ENCODE measurements at places on chromosomes 1 and 21.

DNA sequence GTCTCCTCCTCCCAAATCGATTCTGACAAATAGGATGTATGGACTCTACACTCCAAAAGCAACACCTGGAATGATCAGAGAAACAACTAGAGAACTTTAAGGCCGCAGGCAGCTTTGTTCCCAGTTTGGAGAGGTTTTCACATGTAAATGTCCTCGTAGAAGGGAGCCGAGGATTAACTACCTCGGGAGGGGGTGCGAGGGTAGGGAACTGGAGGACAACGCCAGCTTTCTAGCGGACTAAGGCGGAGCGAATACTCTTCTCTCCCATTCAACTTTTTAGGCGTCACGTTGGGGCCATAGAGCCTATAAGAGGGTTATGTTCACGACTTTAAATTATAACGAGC, 1.2 kb downstream of the SCAF4 start:
- DNase-seq = peak; percentile 13

GRCh38 chr1:143748906-143749305, 222.9 kb downstream of the FAM72C start:
- DNase-seq = no peak

DNA sequence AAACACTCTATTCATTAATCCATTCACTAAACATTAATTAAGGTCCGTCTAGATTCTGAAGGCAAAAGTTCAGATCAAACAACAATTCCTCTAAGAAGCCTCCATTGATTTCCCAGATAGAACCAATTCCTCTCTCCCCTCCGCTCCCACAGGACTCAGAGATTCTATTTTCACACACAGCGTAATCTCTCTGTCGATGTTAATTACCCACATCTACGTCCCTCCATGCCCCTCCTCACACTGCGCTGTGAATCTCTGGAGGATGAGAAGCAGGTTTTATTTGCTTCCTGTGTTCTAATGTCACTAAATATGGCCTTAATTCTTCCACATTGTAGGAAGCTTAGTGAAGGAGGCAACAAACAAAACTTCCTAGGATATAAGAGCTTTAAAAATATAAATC, 306.7 kb downstream of the DSCAM start:
- DNase-seq = no peak

- DNase-seq = no peak
These were observed 89.9 kb downstream of the SGIP1 start for GRCh38 chr1:66623812-66624211.

- no peak for DNase-seq
These were observed 113.1 kb downstream of the RRAGC start for GRCh38 chr1:38746402-38746935.

DNA sequence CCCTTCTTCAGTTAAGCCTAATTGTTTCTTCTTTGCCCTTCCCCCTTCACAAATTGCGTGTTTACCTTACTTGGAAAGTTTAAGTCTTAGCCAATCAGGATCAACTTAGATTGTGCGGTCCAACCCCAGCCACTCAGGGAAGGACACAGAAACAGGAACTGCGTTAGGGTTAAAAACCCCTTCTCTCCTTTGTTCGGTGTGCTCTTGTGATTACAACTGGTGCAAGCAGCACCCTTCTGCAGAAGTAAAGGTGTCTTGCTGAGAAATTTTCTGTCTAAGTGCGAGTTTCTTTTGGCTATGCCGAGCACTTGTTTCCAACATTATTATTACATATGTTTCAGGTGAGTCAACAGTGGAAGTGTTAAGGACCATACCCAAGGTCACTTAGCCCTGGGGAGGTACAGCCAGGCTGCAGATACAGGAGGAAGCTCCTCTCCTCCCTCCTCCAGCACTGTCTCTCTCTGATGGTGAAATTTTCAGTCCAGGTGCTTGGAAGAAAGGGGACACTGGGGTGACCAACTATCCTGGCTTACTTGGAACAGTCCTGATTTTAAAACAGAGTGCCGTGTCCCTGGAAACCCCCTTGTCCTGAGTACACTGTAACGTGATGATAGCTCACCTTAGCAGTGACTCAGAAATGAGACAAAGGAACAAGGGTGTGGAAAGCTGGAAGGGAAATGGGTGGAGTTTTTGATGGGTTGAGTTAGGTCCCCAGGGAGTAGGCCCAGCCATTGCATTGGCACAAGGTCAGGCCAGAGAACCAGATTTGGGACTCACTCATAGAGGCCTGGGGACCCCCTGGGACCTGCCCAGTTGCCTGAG, 68.7 kb upstream of the KLHDC7A start:
- DNase-seq = no peak
